Karpas-422 (cell line): ENCODE measurements at places on chromosomes 11 and 22.

DNA sequence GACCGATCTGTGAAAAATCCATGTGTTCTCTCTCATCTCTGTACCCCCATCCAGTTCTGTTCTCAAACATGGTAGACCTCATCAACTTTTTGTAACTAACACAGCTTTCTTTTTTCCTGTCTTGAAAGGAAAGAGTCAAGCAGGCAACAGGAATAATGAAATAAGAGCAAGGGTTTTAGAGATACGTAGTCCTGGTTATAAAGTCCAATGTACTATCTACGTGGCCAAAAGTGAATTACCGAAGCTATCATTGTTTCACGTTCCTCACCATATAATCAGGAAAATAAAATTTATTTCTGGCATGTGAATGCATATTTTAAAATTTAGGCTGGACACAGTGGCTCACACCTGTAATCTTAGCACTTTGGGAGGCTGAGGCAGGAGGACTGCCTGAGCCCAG is 472.2 kb upstream of the ANO3 start:
- no peak overlapping the region for H3K27ac ChIP-seq
- no peaks in the 10 kb centered on the region for H3K27me3 ChIP-seq

- no peaks in the 10 kb centered on the region for H3K36me3 ChIP-seq
- H3K4me3 ChIP-seq: no peak overlapping the region
- no peak for DNase-seq
- H3K27ac ChIP-seq: no peak overlapping the region
- no peaks in the 10 kb centered on the region for H3K27me3 ChIP-seq
Measured at GRCh38 chr11:122900587-122901202, 18.1 kb downstream of the JHY start.

DNA sequence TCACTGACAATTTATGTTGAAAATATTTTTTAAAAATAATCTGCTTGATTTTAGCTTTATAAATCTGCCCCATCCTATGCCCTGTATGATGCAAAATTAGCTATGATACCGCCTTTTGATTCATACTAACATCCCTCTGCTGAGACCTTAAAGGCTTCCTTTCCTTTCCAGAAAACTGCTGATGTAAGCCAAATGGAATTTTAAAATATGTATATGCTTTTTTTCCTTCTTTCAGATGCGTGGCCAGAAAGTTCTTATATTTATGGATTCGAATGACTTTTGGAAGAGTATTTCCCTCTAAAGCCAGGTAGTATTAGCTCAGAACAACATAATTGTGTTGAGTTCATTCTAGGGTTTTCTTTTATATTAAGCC is 34.5 kb downstream of the SFI1 start:
- peaks cover 14% of the 10 kb centered on the region for H3K36me3 ChIP-seq
- no peak for DNase-seq
- H3K4me3 ChIP-seq: no peak overlapping the region
- no peak overlapping the region for H3K27ac ChIP-seq

GRCh38 chr11:55658608-55659007 is 3.4 kb upstream of the OR4C6 start:
- no peaks in the 10 kb centered on the region for H3K27me3 ChIP-seq
- no peak for DNase-seq
- no peak overlapping the region for H3K27ac ChIP-seq
- H3K4me1 ChIP-seq: no peaks in the 10 kb centered on the region
- no peak overlapping the region for H3K4me3 ChIP-seq

DNA sequence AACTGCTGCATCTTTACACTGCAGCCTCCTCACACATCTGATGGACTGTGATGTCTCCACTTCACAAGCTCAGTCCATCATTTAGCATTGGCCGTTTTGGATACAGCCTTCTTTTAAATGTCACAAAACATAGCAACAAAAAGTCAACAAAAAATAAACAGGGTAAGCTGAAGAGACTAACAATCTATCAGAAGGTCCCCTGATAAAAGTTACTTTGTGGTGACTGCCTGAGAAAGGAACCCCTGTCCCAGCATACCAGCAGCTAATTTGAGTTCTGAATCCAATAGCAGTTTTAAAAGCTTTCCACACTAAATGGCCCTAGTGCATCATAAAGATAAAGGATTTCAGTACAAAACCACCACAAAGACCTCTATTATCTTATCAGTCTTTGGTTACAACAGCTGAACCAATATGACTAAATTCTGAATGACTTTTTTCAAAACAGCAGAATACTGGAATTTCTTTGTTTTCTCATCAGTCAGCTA is 162.4 kb downstream of the SOX6 start:
- no peaks in the 10 kb centered on the region for H3K27me3 ChIP-seq
- H3K4me1 ChIP-seq: peaks cover 12% of the 10 kb centered on the region
- H3K4me3 ChIP-seq: no peak overlapping the region
- H3K27ac ChIP-seq: no peak overlapping the region

- H3K36me3 ChIP-seq: no peaks in the 10 kb centered on the region
- DNase-seq: no peak
- no peak overlapping the region for H3K27ac ChIP-seq
- H3K4me1 ChIP-seq: no peaks in the 10 kb centered on the region
- H3K4me3 ChIP-seq: no peak overlapping the region
Measured at GRCh38 chr11:79321263-79321662, 119.6 kb downstream of the TENM4 start.

DNA sequence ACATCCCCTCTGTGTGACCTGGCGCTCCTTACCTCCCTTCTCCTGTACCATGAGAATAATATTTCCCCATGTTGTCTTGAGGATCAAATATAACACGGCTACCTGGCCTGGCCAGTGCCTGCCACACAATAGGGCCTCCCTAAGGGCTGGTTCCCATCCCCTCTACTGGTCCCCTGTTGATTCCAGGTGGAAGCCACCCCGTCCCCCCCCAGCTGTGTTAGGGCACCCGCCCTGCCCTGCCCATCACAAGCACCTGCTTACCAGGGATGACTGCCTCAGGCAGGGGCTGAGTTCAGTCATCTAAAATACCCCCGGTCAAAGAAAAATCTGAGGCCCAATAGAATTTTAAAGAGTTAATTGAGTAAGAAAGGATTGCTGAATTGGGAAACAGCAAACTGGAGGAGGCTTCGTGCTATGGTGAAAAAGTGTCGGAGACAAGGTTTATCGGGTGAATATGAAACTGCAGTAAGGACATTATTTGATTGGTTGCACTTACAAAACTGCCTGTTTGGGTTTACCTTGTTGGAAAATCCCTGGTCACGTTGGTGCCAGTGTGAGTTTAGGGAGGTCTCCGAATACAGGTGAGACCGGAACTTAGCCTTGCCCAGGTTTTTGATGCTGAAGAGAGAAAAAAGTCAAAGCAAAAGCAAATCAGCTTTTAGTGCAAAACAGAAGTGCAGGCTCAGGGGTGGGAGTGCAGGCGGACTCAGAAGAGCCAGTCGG is 5.2 kb downstream of the APOL1 start:
- no peak for DNase-seq
- H3K27me3 ChIP-seq: no peaks in the 10 kb centered on the region
- H3K27ac ChIP-seq: no peak overlapping the region
- H3K4me1 ChIP-seq: peaks cover under 1% of the 10 kb centered on the region
- no peaks in the 10 kb centered on the region for H3K36me3 ChIP-seq
- no peak overlapping the region for H3K4me3 ChIP-seq

DNA sequence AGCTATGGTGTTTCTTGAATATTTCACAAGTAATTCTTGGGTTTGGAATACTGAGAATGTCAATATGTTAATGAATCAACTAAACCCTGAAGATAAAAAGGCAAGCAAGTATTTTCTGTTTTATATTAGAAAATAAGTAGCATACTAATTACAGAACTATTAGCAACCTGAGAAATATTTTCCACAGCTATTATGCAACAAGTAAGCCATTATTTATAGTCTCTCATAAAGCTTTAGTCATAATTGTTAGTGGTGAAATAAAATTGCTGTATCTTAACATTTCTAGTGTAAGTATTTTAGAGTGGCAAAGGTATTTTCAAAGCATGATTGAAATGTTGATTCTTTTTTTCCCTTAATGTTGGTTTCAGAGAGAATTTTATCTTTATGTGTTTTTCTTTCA is 53.3 kb downstream of the FAR1 start:
- no peaks in the 10 kb centered on the region for H3K4me1 ChIP-seq
- H3K27me3 ChIP-seq: no peaks in the 10 kb centered on the region
- DNase-seq: no peak
- no peak overlapping the region for H3K4me3 ChIP-seq
- no peak overlapping the region for H3K27ac ChIP-seq

GRCh38 chr11:57324154-57324885 is 432 bp downstream of the TNKS1BP1 start:
- H3K4me1 ChIP-seq: peaks cover 46% of the 10 kb centered on the region
- peak; percentile 63 for DNase-seq
- H3K36me3 ChIP-seq: peaks cover 17% of the 10 kb centered on the region; the same call in 1 of the 2 replicates
- H3K4me3 ChIP-seq: peak overlapping the region; percentile 71
- no peaks in the 10 kb centered on the region for H3K27me3 ChIP-seq

DNA sequence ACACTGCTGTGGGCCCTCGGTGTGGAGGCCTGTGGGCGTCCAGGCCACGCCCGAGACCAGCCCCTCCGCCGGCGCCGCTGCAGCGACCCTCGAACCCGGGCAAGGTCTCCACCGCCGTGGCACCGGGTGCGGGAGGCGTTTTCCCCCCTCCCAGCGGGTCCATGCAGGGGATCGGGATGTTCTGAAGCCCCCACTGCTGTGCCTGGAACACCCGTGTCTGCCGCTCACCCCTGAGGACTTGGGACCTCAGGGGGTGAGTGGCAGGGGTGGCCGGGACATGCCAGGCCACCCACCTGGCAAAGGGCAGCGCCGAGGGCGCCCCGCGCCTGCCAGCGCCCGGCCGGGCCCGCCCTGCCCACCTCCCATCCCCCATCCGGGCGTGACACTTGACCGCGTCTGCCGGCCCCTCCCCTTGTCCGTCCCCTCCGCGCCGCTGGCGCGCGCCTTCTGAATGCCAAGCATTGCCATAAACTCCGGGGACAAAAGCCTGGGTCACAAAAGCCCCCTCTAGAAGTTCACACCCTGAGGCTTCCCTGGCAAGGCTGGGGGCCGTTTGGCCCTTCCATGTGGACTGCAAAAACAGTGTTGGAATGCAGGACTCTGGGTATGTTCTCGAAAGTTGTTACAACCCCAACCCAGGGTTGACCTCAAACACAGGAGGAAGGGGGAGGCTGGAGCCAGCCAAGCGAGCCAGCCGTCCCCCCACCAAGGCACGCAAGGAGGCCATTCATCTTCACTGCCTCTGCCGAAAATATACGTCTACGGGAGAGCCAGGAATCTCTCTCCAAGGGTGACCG is 819 bp upstream of the KCNQ1OT1 start:
- peak; percentile 77 for DNase-seq
- H3K4me1 ChIP-seq: peaks cover 63% of the 10 kb centered on the region
- H3K36me3 ChIP-seq: no peaks in the 10 kb centered on the region; the same call in 1 of the 2 replicates
- H3K27ac ChIP-seq: peak overlapping the region; percentile 70

DNA sequence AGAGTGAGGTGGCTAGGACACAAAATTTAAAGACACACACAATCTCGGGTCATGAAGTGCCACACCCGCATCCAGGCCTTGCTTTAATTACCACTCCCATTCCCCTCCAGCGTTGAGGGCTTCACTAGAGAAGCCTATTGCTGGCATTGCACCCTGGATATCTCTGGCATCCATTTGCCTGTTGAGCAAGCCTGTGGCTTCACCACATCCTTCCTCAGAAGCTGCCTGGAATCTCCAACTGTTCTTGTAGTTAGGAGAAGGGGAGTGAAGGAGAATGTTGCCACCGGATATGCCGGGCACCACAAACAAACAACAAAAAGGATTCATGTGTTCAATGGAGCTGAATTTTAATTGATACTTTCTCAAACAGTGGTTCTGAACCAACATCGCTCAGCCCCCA is 34.4 kb upstream of the RCN1 start:
- no peak overlapping the region for H3K27ac ChIP-seq
- H3K4me3 ChIP-seq: no peak overlapping the region
- no peaks in the 10 kb centered on the region for H3K36me3 ChIP-seq
- no peaks in the 10 kb centered on the region for H3K27me3 ChIP-seq
- H3K4me1 ChIP-seq: no peaks in the 10 kb centered on the region

- no peak overlapping the region for H3K27ac ChIP-seq
- H3K4me1 ChIP-seq: peaks cover 10% of the 10 kb centered on the region
- no peaks in the 10 kb centered on the region for H3K27me3 ChIP-seq
- H3K36me3 ChIP-seq: peaks cover 15% of the 10 kb centered on the region; the same call in 1 of the 2 replicates
- DNase-seq: no peak
Measured at GRCh38 chr22:40235308-40235707, 57.6 kb downstream of the TNRC6B start.

- DNase-seq: no peak
- no peaks in the 10 kb centered on the region for H3K4me1 ChIP-seq
- no peak overlapping the region for H3K4me3 ChIP-seq
- H3K27ac ChIP-seq: no peak overlapping the region
- H3K27me3 ChIP-seq: no peaks in the 10 kb centered on the region
Measured at GRCh38 chr22:33224841-33225240, 166.7 kb upstream of the SYN3 start.

- no peak overlapping the region for H3K4me3 ChIP-seq
- no peak for DNase-seq
- H3K27ac ChIP-seq: no peak overlapping the region
- H3K36me3 ChIP-seq: peaks cover 71% of the 10 kb centered on the region; the same call in 1 of the 2 replicates
Measured at GRCh38 chr11:68524213-68524612, 63.7 kb downstream of the PPP6R3 start.

DNA sequence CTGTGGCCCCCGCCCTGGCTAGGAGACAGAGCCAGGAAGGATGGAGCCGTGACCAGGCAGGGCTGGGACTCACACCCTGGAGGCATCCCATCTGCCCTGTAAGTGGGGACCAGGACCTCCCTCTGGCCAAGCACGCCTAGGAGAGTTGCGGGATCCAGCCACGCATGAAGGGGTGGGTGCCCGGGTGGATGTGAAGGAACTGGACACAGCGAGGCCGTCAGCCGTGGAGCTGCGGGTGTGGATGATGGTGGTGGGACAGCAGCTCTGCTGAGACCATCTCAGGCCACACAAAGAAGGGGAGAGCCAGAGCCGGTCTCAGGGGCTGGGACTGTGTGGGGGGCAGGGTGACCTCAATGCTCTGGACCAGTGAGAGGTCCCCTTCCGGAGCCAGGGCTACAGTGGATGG is 746.4 kb downstream of the BRD1 start:
- no peaks in the 10 kb centered on the region for H3K36me3 ChIP-seq
- H3K4me1 ChIP-seq: no peaks in the 10 kb centered on the region
- DNase-seq: no peak
- H3K27me3 ChIP-seq: no peaks in the 10 kb centered on the region
- H3K27ac ChIP-seq: no peak overlapping the region

DNA sequence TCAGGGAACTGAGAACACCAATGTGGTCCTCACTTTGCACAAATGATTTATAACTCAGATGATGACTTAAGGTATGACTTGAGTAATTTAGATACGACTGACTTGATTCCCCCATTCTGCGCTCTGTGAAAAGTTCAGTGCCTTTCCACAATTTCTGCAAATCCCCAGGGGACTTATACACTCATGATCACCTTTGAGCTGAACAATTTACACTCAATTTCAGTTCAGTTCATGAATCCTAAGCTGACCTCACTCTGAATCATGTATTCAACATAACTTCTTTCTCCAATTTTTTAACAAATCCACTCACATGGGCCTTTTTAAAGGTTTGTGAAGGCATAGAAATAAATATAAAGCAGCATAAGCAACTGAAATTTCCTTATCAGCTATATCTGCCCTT is 274.2 kb downstream of the FAM76B start:
- no peak overlapping the region for H3K4me3 ChIP-seq
- no peaks in the 10 kb centered on the region for H3K36me3 ChIP-seq
- H3K4me1 ChIP-seq: no peaks in the 10 kb centered on the region

GRCh38 chr11:81190546-81190945 is 1543.1 kb downstream of the FAM181B start:
- no peaks in the 10 kb centered on the region for H3K36me3 ChIP-seq
- DNase-seq: no peak
- H3K4me1 ChIP-seq: no peaks in the 10 kb centered on the region
- no peak overlapping the region for H3K4me3 ChIP-seq
